ENCODE measurements at places on chromosomes 16 and 17.

DNA sequence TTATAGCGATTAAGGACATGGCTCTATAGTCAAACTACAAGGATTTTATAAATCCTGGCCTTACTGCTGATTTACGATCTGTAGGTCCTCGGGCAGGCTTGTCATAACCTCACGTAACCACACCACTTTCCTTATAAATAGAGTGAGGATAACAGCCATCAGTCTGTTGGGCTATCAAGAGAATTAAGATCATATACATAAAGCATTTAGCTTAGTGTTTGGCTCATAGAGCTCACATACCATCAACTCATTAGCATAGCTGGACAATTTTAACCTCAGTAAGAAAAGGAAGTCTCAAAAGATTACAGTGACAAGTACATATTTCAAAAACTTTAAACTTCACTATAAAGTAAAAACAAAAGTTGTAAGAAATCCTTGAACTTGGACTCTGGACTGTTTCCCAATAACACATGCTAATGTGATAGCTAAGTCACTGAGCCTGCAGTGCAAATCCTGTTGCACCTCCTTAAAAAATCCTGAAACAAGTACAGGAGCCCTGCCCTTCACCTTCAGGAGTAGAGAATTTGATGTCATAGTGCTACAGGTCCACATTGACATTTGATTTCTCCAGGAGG is 20.8 kb upstream of the CLEC3A start:
- DNase-seq = no peak

DNA sequence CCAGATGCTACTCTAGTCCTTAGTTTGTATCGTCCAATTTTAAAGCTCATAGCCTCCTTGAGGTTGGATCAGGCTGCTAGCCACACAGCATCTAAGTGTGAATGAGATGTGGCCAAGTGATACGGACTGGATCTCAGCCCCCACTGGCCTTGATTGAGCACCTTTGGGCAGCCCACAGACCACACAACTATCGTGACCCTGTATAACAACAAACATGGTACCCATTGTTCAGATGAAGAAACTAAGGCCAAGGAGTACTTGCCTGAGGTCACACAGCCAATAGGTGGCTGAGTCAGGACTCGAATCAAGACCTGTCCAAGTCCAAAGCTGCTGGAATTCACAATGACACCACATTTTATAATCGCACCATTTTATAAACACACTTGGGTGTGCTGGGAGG is 73.0 kb upstream of the IRX3 start:
- DNase-seq = no peak

GRCh38 chr17:2502871-2503580 is 8.7 kb downstream of the METTL16 start:
- DNase-seq = no peak

- DNase-seq = no peak
Observed at GRCh38 chr17:58706351-58707140, 14.1 kb downstream of the RAD51C start.

DNA sequence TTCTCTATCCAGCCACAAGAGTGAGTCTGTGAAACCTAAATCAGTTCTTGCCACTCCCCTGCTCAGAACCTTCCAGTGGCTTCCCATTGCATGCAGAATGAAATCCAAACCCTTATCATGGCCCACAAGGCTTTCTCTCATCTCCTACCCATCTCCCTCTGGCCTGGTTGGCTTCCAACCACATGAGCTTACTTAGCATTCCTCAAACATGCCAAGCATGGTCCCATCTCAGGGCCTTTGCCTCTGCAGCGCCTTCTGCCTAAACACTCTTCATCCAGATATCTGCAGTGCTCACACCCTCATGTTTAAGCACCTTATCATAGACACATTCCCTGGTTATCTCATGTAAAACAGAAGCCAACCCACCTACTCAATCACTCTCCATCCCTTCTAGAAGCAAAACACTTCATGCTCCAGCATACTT is 15.5 kb downstream of the TK2 start:
- DNase-seq = no peak

- no peak for DNase-seq
Observed at GRCh38 chr17:66675991-66676371, 158.9 kb upstream of the CACNG5 start.

DNA sequence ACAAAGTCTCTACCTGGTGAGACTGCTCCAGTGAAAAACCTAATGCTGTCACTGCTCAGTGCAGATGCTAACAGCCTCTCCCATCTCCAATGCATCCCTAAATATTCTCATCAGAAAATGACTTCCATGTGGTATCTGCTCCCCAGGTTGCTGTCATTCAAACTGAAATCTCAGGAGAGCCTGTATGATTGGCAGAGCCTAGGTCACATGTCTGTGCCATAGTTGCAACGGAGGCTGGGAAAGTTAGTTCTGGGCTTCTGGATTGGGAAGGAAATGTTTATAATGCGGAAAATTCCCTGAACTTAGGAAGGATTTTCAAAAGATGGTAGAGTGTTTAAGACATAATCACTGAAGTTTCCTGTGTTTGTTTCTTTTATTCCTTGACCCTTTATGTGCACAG is 206.4 kb upstream of the ZKSCAN2 start:
- no peak for DNase-seq

- DNase-seq = no peak
Observed at GRCh38 chr17:48503747-48504146, 27.1 kb downstream of the HOXB1 start.

- peak; percentile 53 for DNase-seq
Observed at GRCh38 chr17:39738568-39738901, 797 bp downstream of the GRB7 start.

GRCh38 chr16:28883221-28883996 is 5.1 kb downstream of the ATP2A1 start:
- DNase-seq = no peak

All from stimulated activated CD4-positive, alpha-beta T cell treated with anti-CD3 and anti-CD28 coated beads, Interleukin-4, amount 100 ng/mL, for 1 hour (primary cell).